ENCODE measurements at places on chromosomes 2 and 18.

- no peak for DNase-seq
Measured at GRCh38 chr2:10289891-10290290, 12.8 kb upstream of the HPCAL1 start.

GRCh38 chr2:227862227-227862740 is 9.1 kb upstream of the DAW1 start:
- DNase-seq, result peak; percentile 63

DNA sequence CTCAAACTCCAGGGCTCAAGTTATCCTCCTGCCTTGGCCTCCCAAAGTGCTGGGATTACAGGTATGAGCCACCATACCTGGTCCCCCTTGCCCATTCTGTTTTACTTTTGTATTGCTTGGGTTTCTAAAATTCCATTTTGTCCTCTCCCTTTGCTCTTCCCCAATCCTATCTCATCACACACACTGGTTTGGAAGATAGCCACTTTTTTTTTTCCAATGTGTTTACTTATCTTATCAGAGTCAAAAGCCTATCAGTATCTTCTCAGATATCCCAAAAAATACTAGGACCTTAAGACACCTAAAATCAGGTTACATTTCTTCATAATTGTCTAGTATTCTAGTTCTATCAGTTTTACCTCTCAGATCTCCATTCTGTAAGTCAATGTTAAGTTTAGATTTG is 56.1 kb downstream of the MSH2 start:
- DNase-seq, result no peak

- DNase-seq, result no peak
Measured at GRCh38 chr2:215104226-215104625, 34.2 kb downstream of the ABCA12 start.

DNA sequence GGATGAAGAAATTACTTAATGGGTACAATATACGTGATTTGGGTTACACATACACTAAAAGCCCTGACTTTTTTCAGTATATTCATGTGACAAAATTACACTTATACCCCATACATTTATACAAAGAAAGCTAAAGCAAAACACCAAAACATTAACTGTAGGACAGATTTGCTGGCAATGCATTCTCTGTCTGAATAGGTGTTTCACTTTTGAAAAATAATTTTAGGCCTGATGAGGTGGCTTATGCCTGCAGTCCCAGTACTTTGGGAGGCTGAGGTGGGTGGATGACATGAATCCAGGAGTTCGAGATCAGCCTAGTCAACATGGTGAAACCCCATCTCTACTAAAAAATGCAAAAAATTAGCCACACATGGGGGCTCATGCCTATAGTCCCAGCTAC is 301.5 kb upstream of the FAM98A start:
- DNase-seq, result no peak

DNA sequence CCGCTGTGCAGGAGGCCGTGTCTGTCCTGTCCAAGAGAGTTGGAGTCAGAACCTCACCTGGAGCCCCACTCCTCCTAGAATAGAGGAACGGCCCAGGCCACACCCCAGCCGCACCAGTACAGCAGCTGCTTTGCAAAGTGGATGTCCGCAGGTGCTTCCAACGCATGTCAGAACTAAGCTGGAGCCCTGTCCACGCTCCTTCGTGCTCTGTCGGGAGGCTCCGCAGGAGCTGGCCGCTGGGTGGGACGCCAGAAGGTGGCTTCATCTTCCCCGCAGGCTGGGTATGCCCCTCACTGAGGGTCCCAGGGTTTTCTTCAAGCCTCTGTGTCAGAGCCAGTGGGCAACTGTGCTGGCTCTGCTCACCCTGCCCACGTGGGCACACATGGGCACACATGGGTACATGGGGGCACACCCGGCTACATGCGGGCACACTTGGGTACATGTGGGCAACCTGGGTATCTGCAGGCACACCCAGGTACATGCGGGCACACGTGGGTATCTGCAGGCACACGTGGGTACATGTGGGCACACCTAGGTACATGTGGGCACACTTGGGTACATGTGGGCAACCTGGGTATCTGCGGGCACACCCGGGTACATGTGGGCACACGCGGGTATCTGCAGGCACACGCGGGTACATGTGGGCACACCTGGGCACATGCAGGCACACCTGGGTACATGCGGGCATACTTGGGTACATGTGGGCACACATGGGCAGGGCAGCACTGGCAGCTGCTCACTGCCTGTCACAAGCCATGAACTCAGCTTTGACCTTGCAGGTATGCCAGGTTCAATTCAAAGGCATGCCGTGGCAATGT is 67.1 kb upstream of the CTDP1 start:
- no peak for DNase-seq

DNA sequence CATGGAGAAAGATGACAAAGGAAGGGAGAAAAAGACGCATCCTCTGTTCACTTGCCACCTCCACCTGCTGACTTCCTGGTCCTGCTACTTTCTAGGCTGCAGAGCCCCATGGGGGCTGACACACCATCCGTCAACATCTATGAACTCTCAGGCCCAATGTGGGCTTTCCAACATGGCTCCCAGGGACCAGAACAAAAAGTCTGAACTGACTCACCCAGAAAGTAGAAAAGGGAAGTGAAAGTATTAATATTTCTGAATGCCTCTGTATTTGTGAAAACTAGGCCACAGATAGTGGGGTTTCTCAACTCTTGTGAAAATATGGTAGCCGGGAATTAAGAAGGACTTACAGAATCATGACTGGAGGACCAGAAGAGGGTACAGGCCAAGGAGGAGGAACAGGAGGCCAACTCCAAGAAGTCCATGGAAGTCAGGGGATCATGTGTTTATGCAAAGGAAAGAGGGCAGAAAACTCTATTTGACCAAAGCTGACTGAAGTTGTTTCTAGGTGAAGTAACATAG is 123.1 kb upstream of the CAB39 start:
- peak; percentile 81 for DNase-seq

DNA sequence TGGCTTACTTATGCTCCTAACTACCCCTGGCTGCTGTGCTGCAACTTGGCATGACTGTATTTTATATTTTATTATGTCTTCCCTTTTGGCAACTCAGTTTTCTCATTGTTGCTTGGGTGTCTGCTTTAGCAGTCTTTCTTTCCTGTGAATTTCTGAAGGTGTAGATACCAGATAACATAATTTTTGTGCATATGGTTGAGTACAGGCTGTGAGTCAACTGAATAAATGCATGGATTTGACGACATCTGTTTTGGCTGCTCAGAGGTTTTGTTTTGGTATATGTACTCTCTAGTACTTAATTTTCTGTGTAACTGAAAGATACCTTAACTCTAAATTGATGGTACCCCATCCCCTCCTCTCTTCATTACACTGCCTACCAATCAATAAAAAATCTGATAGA is 303.1 kb downstream of the PTPRM start:
- no peak for DNase-seq

GRCh38 chr2:27303093-27304025 is 4.9 kb downstream of the UCN start:
- peak; percentile 77 for DNase-seq

DNA sequence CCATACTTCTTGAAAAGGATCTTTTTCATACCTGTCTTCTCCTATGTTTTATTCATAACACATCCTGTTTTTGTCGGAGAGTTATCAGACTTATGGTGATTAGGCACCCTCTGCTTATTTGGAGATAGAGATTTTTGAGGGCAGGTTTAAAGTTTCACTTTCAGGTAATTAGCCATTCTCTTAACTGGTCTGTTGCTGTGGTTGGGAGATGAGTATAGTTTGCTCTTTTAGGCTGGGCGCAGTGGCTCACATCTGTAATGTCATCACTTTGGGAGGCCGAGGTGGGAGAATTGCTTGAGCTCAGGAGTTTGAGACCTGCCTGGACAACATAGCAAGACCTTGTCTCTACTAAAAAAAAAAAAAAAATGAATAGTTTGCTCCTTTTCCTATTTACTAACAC is 25.3 kb downstream of the SFTPB start:
- no peak for DNase-seq

- DNase-seq, result no peak
Measured at GRCh38 chr18:58549814-58550339, 79.0 kb downstream of the ALPK2 start.

DNA sequence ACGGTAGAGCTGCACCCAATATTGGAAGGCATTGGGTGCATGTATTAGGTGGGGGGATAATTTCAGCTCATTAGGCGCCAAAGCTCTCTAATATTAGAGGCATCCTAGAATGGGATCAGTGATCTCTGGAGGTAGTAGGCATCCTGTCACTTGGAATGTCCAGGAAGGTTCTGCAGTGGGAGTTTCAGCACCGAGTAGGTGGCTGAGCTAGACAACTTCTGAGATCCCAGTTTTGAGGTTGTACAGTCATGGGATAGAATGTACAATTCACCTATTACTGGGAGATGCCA is 210.9 kb downstream of the MYCN start:
- DNase-seq, result no peak

GRCh38 chr2:217101972-217102371 is 242.1 kb upstream of the TNP1 start:
- no peak for DNase-seq

DNA sequence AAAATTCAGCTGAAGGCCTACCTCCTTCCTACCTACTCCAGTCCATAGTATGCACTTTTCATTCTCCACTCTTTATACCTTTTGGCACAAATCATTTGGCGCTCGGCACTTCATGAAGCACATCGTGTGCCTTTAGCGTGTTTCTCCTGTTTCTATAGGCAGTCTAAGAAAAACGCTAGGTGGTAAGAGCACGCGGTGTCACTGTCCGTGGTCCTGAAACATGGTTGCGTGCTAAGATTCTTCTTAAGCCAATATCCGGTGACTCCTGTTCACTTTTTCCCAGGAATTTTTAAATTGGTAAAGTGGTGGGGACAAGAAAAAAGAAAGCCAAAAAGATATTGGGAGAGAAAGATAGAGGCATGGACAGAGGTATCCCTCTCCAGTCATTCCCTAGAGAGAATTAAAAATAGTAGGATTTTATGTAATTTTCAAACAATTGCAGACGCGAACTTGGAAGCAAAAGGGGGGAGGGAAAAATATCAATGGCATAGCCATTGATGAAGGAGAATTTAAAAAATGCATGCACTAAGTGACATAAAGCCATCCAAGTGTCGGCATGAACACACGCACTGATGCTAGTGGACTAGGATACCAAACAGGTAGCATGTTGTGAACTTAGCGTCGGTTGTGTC is 1.4 kb upstream of the CTNNA2 start:
- DNase-seq, result peak; percentile 7

DNA sequence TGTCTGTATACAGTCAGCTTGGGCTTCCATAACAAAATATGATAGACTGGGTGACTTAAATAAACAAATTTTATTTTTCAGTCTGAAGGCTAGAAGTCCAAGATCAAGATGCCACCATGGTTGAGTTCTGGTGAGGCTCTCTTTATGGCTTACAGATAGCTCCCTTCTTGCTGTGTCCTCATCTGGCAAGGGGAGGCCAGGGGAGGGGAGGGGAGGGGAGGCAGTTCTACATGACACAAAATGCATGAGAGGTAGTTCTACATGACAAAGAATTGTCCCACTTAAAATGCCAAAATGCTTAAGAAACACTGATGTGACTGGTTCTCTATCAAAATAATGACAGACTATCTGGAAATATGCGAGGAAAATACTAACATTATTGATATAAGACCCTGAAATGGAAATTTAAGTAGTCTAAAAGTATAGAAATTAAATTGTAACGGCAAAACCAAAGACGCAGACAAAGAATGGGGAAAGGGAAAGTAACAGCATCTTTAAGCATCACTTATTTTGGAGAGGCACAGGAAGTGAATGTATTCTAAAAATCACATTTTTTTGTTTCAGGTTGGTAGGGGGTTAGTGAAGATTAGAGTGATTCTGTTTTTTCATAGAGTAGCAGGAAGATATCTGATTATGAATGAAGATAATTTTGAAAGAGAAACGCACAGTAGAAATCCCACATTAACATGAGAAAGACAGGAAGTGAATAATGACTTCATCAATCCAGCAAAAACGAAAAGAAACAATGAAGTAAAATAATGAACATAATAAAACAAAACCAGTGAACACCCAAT is 131.4 kb downstream of the STRN start:
- DNase-seq, result no peak
